ENCODE measurements at places on chromosomes 6 and 20.

- no peak for DNase-seq
Observed at GRCh38 chr6:15132854-15133670, 112.8 kb upstream of the JARID2 start.

DNA sequence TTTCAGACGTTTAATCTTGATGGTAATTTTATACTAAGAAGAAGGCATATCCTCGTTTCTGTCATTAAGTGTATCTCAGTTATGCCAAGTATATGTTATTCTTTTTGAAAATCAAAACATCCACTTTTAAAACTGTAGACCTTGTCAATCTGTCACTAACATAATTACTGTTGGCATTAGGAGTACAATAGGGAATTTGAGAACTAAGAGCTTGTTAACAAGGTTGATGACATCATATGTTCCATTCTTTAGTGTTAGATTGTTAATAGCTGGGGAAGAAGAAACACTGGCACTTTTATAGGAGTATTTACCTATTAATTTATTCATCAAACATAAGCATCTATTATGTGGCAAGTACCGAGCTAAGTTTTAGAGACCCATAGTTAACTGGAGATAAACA, 76.2 kb downstream of the MAP3K4 start:
- DNase-seq, result no peak

GRCh38 chr20:35311409-35311808, 19.2 kb upstream of the FAM83C start:
- DNase-seq, result no peak

- DNase-seq, result no peak
Observed at GRCh38 chr6:4350567-4351519, 215.5 kb upstream of the ECI2 start.

GRCh38 chr6:34538581-34538980, 17.5 kb downstream of the SPDEF start:
- DNase-seq, result no peak

- DNase-seq, result no peak
Observed at GRCh38 chr6:46453741-46454316, 37.4 kb downstream of the RCAN2 start.

DNA sequence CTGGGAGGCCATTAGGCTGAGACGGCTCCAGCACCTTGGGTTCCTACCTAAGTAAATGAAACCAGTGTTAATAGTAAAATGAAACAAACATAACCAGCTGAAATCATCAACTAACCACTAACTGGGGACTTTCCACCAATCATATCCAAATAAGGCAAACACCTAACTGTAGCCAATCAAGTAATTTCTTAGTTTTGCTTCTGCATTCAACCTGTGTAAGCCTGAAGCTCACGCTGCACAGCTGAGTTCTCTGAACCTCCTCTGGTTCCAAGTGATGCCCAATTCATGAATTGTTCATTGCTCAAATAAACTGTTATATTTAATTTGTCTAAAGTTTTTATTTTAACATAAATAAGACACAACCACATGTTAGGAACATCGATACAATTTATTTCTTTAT, 22.5 kb downstream of the KLHL32 start:
- peak; percentile 48 for DNase-seq

DNA sequence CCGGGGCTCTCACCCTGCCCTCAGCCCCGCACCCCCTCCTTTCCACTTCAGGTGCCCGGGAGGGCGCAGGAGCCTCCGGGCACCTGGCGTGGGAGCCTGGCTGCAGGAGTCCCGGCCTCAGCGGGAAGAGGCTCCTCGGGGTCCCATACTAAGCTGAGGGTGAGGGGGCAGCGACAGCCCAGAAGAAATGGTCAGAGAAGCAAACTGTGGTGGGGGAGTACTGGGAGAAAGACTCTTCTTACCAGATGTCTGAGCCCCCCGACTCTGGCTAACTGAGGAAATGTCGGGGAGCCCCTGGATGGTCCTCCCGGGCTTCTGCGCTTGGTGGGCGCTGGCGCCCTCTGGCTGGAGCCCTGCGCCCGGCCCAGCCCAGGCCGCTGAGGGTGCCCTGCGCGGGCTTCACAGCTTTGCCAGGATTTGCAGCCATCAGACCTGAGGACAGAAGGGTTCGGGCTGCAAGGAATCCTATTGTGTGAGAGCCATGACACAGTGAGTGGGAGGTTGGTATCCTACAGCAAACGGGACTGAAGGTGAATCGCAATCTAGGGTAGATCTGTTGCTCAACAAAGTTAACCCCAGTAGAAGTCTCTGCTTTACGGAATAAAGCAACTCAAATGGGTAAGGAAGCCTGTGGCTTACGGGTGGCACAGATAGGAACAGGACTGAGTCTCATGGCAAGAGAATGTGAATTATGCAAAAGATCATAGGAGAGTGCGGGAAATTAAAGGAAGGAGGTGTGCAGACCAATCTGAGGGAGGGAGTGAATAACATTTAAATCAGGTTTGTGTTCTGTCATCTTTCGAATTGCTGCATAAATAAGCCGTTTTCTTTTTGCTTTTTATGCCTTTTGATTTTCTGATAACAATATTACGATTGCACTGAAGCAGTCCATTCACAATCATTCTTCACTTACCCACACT, 639 bp upstream of the RCAN2 start:
- DNase-seq, result no peak

DNA sequence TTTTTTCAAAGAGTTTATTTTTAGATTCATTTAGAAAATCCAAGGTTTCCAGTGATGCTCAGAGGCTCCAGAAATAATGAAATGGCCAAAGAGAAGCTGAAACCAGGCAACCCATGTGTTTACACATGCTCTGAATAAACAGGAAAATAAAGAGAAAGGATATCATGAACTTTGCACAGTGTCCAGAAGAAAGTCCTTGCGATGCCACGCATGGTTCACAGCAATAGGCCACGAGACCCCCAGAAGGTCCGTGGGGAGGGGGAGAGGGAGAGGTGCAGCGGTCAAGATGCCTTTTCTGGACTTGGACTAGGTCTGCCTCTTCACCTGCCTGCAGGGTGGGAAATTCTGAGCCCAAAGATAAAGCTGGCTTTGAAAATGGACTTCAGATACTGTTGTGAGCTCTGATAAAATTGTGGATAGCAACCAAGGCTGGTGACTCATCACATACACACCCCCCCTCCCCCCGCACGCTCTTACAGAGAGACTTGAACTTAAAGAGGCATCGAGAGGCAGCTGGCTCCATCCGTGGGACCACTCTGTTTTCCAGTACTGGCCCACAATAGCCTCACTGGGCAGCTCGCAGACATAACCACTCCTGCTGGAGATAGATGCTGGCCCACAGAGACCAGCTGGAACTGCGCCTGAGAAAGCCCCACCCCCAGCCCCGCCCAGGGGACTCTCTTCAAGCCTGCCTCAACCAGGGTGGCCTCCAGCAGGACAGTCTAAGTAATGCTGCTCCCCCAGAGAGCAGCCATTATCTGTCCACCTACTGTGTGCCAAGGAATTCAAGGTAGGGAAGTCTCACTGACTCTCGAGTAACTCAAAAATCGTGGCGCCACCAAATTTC, 21.2 kb upstream of the NFATC2 start:
- DNase-seq, result no peak

DNA sequence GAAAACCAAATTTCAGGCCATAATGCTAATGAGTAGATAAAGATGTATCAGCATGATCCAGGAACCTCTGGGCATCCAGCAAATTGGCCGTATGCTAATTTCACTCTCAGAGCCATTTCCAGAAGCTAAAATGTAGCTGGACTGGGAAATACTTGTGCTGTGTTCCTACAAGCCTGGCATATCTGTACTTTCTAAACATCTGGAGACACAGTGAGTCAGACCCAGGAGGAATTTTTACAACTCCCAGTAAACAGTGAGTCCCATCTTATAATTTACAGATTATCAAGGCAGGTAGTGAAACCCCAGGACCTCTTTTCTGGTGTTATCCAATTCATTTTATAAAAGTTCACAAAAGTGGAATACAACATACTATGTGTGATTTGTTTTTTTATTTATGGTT, 683.0 kb upstream of the ADGRB3 start:
- DNase-seq, result no peak

DNA sequence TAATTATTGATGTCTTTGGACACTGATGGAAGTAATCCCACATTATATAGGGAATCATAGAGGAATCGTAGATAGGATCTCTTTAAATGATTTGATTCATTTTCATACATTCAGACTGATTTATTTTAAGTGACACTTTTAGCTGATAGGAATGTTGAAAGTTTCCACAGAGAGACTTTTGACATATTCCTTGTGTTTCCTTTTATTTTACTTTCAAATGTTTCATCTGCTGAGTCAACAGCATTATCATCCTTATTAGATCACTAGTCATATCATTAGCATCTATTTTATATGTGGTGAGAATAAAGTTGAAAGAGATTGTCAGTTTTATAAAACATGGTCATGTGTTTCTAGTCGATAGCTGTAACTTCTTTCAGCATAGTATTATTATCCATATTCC, 13.4 kb downstream of the DCBLD1 start:
- no peak for DNase-seq

GRCh38 chr6:105894556-105894955, 191.6 kb upstream of the PRDM1 start:
- no peak for DNase-seq

GRCh38 chr6:67630146-67630545, 1004.9 kb upstream of the ADGRB3 start:
- DNase-seq, result no peak

- no peak for DNase-seq
Observed at GRCh38 chr6:5109436-5109835, 24.3 kb downstream of the PPP1R3G start.

DNA sequence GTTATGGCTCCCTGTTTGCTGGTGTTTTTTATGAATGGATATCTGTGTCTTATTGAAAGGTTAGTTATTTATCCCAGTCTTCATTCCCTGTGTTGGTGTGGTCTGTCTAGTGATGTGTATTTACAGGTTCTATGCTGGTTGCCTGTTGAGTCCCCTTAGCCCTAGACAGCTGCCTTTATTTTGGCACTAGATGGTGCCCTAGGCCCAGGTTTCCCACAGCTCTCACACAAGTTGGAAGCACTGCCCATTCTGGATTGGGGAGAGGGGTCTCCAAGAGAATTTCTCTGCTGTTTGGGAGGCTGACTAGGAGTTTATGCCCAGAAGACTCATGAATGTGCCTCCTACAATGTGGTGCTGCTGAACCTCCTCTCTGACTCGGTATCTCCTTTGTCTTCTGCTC, 12.4 kb downstream of the GRM1 start:
- no peak for DNase-seq

DNA sequence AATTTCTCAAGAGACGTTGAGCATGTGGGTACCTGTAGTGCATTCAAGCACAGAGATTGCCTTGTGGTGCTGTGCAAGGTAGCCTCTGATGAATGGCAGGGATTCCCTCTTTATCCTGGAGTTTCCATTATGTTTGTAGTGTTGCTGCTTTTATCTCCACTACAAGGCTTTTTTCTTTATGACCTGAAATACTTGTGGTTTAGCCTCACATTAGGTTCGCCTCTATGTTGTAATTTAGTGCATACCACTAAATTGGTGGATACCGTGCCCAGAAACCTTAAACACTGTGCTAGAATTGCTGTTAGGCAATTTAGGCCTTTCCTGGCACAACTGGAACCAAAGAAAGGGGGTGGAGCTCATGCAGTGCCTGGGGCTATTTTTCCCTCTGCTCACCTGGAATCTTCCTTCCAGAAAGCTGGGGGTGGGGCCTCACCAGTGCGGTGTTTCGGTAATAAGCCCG, 76.8 kb downstream of the NCOA7 start:
- no peak for DNase-seq

DNA sequence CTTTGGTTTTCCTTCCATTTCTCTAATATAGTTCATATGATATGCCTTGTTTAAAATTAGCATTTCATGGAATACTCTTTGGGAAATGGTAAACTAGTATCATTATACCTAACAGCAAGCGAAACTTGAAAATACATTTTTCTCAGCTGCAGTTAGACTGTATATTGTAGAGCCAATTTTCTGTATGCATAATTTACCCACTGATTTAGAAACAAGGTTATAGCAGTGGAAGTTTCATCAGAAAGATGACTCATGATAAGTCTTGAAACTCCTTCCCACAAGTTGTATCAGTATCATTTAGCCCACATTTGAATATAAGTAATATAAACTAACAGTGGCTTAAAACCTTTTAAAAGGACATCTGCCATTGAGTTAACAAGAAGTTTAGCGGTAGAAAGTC, 164.8 kb upstream of the BMP5 start:
- DNase-seq, result no peak

DNA sequence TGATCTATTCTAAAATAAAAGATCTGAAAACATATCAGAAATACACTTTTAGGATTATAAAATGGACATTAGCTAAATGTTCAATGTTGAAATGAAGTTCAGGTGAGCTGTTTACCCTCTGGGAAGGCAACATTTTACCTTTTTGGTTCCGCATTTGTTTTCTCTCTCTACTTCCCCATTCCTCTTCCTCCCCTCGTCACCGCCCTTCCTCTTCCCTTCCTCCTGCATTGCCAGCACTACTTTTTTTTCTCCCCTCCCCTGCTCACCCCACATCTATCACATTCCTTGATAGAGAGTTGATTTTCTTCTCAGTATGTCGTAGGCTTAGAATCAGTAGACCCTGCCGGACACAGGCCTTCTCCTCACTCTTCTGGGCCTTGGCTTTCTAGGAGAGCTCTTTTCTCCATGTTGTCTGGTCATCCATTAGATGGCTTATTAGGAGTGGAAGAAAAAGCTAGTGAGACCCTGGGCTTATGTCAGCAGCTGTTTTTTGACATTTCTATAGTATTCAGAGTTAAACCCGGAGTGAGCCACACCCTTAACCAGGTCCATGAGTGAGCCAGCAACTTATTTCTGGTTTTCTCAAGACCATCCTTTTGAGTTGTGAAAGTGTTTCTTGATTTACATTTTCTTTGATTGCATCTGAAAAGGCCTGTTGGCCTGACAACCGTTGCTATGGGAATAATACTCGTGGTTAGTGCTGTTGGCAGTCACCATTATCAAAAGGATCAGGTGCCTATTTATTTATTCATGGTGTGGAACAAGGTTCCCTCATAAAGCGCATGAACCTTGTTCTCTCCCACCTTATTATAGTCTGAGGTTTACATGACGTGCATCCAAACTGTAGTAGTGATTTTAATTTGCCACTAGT, 90.9 kb downstream of the DTD1 start:
- DNase-seq, result no peak

DNA sequence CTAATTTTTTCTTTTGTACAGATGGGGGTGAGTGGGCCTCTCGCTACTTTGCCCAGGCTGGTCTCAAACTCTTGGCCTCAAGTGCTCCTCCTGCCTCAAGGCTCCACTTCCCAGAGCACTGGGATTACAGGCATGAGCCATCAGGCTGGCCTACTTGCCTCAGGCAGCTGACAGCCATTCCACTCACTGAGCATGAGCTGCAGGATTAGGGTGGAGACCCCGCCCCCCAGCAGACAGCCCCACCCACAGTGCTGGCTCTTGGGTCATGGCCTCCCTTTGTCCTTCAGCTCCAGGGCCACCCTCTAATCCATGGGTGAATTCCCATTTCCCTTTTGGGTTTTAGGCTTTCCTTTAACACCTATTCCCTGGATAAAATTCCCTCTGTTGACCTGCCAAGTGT, 82.1 kb downstream of the BFSP1 start:
- DNase-seq, result no peak

DNA sequence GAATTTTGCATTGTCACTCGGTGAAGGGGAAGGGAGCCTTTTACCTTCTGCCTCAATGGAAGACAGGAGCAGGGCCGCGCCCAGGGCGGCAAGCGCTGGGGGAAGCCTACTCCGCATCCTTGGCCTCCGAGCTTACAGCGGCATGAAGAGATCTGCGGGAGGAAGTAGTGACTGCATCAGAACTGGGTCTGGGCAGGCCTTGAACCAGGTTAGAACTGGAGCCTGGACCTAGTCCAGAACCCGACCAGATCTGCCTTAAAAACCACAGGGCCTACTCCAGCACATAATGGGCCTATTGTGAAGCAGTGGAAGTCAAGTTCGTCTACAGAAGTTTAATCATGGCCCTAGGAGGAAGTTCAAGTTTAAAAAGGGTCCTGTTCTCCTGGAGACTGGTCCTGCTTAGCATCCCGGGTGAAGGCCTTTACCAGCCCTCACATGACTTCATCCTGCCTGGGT, 3.1 kb downstream of the COL12A1 start:
- no peak for DNase-seq

Measured in GM12878 (cell line).